Heart right ventricle (tissue), 16 donors: ENCODE measurements at places on chromosomes 12 and 14. TPM values are rescaled to one million over a fixed set of nuclear protein-coding genes. Genes with fewer than 3 reads are reported as not detected.
A peak's percentile ranks its signal among the peaks of the same experiment; 100 is the strongest.

DNA sequence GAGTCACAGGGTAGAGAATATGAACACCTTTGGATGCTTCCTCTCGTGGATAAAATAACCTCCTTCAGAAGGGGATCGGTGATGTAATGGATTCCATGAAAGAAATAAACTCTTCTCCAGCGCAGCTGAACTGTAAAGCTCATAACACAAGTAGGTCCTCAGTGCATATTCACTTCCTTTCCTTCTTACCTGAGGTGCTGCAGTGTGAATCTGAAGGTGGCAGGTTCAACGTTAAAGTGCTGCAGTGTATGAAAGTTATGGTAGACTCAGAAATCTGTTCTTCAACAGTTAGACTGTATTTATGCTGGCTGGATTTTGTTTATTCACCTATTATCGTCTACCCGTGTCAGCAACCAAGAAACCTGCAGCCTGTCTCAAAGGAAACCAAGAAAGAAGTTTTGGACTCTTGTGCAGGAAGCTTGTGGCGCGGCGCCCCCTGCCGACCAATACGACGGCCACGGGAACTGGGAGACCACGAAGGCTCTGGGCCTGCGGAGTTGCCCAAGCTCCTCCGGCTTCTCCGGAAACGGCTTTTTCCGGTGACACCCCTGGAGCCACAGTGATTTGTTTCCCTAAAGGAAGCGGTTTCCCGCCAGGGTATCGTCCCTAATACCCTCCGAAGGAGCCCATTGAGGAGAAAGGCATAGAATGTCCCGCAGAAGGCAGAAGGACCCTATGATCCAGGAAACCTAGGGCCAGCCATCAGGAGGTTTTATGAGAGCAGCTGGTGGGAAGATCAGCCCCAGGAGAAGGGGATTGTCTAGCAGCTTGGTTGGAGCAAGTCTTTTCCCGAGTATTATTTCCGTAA is 17.6 kb upstream of the RNASE3 start:
- no peak overlapping the region for H3K27ac ChIP-seq
- H3K4me1 ChIP-seq, result no peaks in the 10 kb centered on the region
- H3K27me3 ChIP-seq, result no peaks in the 10 kb centered on the region
- no peaks in the 10 kb centered on the region for H3K36me3 ChIP-seq

GRCh38 chr12:46699986-46700385 is 125.8 kb downstream of the SLC38A4 start:
- H3K4me1 ChIP-seq, result no peaks in the 10 kb centered on the region
- DNase-seq, result no peak
- H3K27me3 ChIP-seq, result no peaks in the 10 kb centered on the region
- H3K36me3 ChIP-seq, result no peaks in the 10 kb centered on the region
- no peak overlapping the region for H3K27ac ChIP-seq

DNA sequence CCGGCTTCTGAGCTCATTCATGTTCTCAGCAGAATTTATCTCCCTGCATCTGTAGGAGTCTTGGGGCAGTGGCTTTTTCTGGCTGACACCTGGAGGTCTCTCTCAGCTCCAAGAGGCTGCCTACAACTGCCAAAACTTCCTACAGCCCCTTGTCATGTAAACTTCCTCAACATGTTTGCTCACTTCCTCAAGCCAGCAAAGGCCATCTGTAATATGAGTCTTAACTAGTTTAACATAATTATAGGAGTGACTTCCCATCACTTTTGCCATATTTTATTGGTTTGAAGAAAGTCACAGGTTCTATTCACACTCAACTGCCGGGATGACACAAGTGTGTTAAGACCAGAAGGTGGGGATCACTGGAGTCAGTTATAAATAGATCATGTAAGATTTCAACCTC is 194.0 kb downstream of the VRK1 start:
- no peaks in the 10 kb centered on the region for H3K27me3 ChIP-seq
- no peaks in the 10 kb centered on the region for H3K36me3 ChIP-seq
- no peak overlapping the region for H3K27ac ChIP-seq
- H3K4me1 ChIP-seq, result no peaks in the 10 kb centered on the region

DNA sequence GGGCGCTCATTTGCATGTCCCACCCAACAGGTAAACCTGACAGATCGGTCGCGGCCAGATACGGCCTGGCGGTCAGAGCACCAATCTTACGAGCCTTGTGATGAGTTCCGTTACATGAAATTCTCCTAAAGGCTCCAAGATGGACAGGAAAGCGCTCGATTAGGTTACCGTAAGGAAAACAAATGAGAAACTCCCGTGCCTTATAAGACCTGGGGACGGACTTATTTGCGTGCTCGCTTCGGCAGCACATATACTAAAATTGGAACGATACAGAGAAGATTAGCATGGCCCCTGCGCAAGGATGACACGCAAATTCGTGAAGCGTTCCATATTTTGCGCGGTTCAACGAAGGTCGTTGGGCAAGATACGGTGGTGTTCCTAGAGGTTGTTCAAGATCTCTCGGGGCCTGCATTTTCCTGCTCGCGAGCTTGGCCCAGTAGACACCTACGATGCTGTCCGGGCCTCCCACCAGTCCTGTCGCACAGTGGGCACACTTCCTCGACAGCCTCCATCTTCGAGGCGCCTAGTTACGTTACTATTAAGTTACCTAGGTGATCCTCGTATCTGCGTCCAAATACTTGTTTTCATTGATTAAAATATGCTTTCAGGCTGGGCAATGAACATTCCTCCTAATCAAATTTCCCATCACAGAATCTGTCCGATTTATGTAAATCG is at the start of gene RNU6-7:
Gene RNU6-7, plus strand, starts transcription at position 230 of the 675 bp plus-strand sequence.
- H3K27ac ChIP-seq, result peak within 1 kb of the TSS; percentile 83
- H3K27me3 ChIP-seq, result no peaks in the 10 kb centered on the region
- peak within 1 kb of the TSS; percentile 64 for H3K4me3 ChIP-seq

Gene IGFBP6
- 33.6 TPM for total RNA-seq
